Stimulated activated CD8-positive, alpha-beta memory T cell treated with anti-CD3 and anti-CD28 coated beads, Interleukin-7, amount 100 ng/mL, for 4 hours (primary cell): ENCODE measurements at places on chromosomes 3 and 15.
A peak's percentile ranks its signal among the peaks of the same experiment; 100 is the strongest.

- DNase-seq: no peak
Observed at GRCh38 chr15:81050259-81050658, 49.5 kb downstream of the TLNRD1 start.

DNA sequence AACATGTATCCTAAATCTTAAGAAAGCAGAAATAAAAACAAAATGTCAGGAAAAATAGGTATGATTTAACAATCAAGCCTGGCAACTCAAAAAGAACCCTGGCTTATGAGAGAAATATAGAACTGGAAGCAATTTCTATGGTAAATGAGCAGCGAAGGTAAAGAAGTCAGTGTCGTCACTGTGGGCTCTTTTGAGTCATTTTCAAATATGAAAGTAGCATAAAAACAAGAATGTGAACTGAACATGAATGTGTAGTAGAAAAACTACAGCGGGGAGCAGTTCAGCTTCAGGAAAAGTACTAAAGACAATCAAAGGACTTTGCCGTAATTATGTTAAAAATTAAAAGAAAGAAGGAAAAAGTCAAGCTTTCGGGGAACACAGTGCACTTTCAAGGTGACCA, 17.5 kb downstream of the LSG1 start:
- DNase-seq: no peak

- DNase-seq: peak; percentile 67
Observed at GRCh38 chr3:9396301-9396631, 1.1 kb upstream of the SETD5 start.

- no peak for DNase-seq
Observed at GRCh38 chr3:139546772-139547171, 7.2 kb upstream of the RBP1 start.

- DNase-seq: no peak
Observed at GRCh38 chr3:16136055-16136454, 38.4 kb upstream of the GALNT15 start.

DNA sequence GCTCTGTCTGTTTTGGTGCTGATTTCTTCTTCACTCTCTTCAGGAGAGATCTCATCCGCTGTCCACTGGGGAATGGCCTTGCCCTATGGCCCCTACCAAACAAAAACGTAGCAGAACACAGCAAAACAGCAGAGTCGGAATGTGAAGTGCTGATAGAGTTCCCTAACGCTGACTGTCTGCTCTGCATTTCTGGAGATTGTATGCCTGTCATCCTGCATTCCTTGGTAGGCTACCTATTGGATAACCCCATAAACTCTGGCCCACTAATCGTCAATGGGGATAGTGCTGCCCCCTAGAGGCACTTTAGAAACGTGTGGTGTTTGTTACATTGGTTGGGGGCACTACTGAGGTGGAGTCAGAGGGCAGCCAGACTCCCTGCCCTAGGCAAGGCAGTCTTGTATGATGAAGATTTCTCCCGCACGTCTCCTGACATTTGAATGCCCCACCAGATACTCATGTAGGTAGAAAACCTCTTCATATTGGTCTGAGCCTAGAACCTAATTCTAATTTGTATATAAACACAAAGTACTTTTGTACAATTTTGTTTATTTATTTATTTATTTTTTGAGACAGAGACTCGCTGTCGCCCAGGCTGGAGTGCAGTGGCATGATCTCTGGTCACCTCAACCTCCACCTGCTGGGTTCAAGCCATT, 15.6 kb upstream of the MAGEF1 start:
- DNase-seq: no peak

DNA sequence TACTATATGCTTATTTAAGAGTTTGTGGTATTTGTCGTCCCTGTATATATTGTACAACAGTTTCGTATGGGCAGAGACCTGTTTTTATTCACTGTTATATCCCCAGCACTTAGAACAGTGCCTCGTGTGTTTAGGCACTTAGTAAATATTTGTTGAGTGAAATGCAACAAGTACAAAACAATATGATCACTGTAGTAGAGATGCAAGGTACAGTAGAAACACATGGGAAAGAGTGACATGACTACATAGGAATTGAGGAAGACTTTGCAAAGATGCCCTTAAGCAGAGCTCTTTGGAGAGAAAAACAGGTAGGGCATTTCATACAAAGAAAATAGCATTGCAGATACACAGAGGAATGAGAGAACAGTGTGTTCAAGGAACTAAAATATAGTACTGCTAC, 18.3 kb downstream of the RASA2 start:
- no peak for DNase-seq

DNA sequence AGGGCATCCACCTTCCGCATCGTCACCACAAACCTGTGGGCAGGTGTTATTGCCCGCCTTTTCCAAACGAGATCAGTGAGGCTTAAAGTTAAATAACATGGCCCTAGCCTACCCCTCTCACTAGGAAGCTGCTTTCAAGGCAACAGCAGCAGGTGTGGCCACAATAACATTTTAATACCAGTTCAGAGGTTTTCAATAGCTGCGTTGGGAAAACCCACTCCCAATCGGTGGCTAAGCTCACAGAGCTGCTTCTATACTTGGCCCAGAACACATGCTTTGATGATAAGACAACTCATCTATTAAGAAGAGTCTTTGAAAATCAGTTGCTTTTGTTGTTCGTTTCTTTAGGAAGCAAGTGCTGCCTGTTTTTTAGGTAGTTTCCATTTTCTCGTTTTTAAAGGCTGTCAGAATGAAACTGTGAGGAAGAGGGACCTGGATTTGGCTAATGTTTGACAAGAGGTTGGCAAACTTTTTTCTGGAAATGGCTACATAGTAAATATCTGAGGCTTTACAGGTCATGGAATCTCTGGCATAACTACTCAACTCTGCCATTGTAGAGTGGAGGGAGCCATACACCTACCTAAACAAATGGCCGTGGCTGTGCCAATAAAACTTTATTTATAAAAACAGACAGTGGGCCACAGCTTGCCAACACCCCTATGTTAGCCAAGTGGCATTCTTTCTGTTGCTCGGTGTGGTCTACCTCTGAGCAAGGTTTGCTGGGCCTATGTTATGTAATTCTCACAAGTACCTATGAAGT, 179.6 kb downstream of the FEZF2 start:
- no peak for DNase-seq

DNA sequence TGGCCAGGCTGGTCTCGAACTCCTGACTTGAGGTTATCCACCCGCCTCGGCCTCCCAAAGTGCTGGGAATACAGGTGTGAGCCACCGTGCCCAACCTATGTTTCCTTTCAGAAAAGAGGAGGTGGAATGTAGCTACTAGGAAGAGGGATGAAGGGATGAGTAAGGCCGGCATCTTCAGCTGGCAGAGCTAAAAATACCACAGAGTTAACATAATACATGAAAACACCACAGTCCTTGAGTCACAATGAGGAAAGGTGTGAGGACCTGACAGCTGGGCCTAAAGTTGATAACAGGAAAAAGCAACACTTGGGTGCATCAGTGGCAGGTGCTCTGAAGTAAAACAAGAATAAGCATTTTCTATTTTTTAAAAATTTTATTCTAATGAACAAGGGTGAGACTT, 392.2 kb downstream of the DIPK2A start:
- no peak for DNase-seq

DNA sequence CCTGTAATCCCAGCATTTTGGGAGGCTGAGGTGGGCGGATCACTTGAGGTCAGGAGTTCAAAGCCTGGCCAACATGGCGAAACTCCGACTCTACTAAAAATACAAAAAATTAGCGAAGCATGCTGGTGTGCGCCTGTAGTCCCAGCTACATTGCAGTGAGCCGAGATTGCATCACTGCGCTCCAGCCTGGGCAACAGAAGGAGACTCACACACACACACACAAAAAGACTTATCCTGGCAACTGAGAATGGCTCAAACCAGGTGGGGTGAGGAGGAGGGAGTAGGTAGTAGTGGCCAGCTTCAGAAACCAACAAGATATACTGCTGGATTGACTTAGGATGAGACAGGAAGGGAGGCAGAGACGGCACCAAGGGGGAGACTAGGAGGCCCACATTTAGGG, 53.4 kb upstream of the APEH start:
- no peak for DNase-seq

DNA sequence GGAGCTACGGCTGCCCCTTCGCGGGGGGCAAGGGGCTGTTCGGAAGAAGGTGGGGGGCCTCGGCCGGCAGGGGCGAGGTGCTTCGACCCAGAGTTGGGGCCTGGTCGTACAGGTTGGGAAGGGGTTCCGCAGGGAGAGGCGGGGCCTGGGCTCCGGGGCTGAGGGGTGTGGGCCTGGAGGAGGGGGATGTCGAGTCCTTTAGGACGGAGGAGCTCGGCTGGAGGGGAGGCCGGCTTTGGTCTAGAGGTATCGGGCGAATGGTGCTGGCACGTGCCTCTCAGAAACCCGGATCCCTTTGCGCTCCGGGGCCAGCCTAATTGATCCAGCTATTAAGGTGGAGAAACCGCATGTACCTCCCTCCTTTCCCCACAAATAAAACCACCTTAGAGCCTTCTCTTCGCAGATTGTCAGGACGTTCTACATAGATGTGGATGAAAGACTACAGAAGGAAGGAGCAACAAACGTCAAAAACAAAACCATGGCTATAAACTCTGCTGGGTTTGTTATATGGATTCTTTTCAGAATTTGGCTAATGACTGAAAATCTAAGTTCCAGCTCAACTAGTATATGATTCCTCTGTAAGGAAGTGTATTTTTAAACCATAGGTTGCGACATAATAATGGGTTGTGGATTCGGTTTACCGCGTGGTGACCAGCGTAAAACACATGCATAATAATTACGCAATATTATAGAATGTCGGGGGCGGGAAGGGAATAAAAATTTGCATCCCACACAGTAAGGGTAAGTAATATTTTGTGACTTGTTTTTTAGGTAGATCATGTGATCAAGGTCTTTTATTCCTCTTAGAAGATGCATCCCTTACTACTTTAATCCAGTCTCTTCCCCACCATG, 644 bp upstream of the NGLY1 start:
- no peak for DNase-seq

- no peak for DNase-seq
Observed at GRCh38 chr15:80573606-80574005, 121.5 kb upstream of the ABHD17C start.

DNA sequence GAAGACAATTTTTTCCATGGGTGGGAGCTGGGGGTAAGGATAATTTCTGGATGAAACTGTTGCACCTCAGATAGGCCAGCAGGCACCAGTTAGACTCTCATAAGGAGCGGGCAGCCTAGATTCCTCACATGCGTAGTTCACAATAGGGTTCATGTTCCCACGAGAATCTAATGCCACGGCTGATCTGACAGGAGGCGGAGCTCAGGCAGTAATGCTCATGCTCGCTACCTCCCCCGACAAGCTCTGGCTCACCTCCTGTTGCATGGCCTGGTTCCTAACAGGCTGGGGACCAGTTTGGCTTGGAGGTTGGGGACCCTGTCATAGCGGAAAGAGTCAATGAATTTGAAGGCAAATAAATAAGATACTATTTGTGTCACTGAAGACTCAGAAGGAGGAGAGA, 105.5 kb downstream of the PLD1 start:
- no peak for DNase-seq

DNA sequence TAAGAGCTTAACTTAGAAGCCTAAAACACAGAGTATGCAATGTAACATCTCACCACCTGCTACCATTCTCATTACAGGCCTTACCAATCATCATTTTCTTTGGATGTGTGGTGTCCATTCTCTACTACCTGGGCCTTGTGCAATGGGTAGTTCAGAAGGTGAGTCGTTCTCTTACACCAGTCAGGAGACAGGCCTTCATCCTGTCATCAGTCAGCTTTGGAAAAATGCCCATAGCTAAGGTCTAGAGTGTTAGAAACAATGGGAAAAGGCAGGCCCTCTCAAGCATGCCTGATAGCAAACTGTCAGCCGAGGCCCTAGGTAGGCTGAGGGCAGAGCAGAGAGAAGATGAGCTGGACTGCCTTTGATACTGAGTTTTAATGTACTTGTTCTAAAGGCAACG, 13.5 kb downstream of the SLC28A2 start:
- DNase-seq: no peak

DNA sequence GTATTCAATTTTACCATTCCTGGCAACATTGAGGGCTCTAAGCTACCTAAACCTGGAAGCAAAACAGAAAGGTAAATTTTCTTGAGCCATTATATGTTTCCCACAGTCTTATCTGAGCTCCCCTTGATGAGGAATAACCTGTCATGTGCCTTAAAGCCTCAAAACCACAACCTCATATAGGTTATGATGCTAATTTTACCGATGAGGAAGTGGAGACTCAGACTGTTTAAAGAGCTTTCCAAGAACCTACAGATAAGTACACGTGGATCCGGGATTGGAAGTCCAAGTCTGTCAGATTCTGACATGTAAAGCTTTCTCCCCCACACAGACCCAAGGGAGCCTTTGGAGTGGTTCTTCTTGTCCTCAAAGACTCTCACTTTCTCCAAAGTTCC, 140.5 kb downstream of the SEMA6D start:
- no peak for DNase-seq

- no peak for DNase-seq
Observed at GRCh38 chr3:64501298-64501906, 186.4 kb downstream of the ADAMTS9 start.

DNA sequence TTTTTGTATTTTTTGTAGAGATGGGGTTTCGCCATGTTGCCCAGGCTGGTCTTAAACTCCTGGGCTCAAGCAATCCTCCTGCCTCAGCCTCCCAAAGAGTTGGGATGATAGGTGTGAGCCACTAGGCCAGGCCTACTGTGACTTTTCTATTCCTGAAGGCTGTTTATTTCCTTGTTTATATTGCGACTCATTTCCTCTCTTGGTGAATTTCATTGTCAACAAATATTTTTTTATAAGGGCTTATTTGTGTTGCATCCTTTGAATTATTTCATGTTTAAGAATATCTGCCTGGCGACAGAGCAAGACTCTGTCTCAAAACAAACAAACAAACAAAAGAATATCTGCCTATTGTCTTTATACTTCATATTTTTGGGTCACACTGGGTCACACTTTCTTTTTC, 29.4 kb upstream of the MCCC1 start:
- DNase-seq: no peak

GRCh38 chr15:43294091-43294706, 27.5 kb upstream of the TGM5 start:
- no peak for DNase-seq
